Colonic mucosa (tissue), 4 donors: ENCODE measurements at places on chromosomes 12 and 14. TPM values are rescaled to one million over a fixed set of nuclear protein-coding genes. Genes with fewer than 3 reads are reported as not detected.
A peak's percentile ranks its signal among the peaks of the same experiment; 100 is the strongest.

DNA sequence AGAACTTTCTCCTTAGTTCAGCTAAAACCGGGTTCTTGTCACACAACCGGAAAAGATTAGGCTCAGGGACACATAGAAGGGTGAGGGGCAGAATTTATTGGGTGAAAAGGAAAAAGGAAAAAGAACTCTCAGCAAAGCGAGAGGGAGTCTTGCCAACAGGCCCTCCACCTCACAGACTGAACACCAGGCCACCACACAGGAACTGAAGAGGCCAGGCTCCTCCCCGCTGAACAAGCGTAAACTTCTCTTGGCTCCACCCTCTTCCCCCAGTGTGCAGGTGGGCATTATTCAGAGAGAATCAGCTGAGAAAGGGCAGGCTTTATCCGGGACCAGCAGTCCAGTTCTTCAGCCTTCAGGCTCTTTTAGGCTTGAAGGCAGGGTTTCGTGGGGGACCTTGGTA is 125.6 kb upstream of the FGD4 start:
- H3K27ac ChIP-seq: no peak overlapping the region
- H3K4me3 ChIP-seq: no peak overlapping the region
- no peaks in the 10 kb centered on the region for H3K36me3 ChIP-seq
- DNase-seq: peak; percentile 25
- no peaks in the 10 kb centered on the region for H3K27me3 ChIP-seq
- no peaks in the 10 kb centered on the region for H3K4me1 ChIP-seq

- H3K27ac ChIP-seq: no peak overlapping the region
- H3K4me3 ChIP-seq: no peak overlapping the region
- H3K4me1 ChIP-seq: no peaks in the 10 kb centered on the region
- DNase-seq: no peak
- H3K27me3 ChIP-seq: no peaks in the 10 kb centered on the region
- H3K36me3 ChIP-seq: no peaks in the 10 kb centered on the region
Measured at GRCh38 chr12:66742508-66743367, 63.9 kb upstream of the GRIP1 start.

DNA sequence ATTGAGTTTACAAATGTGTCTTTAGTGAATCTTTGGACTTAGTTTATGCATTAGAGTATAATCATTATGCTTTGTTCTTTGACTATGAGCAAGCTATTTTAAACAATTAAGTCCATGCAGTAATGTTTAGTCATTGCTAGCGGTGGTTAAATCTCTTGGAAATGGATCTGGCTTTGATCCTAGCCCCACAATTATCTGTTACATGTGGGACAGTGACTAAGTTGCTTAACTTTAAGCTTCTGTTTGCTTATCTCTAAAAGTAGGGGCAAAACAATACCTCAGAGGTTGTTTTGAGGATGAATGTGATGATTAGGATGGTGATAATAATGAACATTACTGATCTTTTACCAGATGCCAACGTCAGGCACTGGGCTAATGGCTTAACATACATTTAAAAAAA is 124.2 kb downstream of the NPAS3 start:
- H3K27ac ChIP-seq: no peak overlapping the region
- no peak overlapping the region for H3K4me3 ChIP-seq
- no peaks in the 10 kb centered on the region for H3K36me3 ChIP-seq
- DNase-seq: no peak

DNA sequence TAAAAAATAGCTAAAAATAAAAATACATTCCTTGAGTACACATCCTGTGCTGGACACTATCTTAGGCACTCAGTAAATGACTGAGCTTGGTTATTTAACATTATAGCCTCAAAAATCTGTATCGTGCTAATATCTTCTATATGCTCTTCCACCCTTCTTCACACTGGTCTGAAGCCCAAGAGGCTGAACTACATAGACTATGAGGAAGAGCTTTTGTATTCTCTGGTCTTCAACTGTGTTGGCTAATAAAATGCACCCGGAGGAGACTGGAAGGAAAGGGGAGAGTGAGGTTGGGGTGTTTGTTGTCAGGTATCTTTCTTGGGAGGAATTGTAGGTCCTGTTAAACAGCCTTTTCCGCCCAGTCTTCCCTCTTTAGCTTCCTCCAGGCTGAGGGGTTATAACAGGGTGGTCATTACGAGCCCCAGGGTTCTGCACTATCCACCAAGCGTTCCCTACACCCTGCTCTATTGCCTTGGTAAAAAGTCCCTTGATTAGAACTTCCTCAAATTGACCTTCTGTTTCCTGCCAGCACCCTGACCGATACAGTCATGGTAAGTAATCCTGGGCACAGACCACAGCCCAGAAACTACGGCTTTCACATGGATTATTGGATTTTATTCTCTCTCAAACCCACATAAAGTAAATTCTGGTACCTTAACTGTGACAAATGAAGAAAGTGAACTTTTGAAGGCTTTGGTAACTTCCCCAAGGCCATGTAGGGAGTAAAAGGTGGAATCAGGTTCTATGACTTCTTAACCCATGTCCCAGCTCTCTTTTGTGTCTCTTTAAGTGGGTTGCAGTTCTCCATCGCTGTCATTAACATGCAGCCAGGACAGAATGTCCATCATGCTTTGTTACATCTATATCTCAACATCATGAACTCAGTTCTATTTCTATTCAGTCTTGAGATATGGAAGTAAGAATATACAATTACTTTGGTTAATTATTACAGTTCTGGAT is 71.3 kb downstream of the PTHLH start:
- H3K36me3 ChIP-seq: no peaks in the 10 kb centered on the region
- H3K4me3 ChIP-seq: no peak overlapping the region
- no peaks in the 10 kb centered on the region for H3K4me1 ChIP-seq
- H3K27ac ChIP-seq: no peak overlapping the region

- H3K27ac ChIP-seq: no peak overlapping the region
- no peak for DNase-seq
- H3K36me3 ChIP-seq: no peaks in the 10 kb centered on the region
- H3K4me1 ChIP-seq: no peaks in the 10 kb centered on the region
- H3K4me3 ChIP-seq: no peak overlapping the region
- no peaks in the 10 kb centered on the region for H3K27me3 ChIP-seq
Measured at GRCh38 chr12:96240656-96241055, 46.5 kb downstream of the ELK3 start.

DNA sequence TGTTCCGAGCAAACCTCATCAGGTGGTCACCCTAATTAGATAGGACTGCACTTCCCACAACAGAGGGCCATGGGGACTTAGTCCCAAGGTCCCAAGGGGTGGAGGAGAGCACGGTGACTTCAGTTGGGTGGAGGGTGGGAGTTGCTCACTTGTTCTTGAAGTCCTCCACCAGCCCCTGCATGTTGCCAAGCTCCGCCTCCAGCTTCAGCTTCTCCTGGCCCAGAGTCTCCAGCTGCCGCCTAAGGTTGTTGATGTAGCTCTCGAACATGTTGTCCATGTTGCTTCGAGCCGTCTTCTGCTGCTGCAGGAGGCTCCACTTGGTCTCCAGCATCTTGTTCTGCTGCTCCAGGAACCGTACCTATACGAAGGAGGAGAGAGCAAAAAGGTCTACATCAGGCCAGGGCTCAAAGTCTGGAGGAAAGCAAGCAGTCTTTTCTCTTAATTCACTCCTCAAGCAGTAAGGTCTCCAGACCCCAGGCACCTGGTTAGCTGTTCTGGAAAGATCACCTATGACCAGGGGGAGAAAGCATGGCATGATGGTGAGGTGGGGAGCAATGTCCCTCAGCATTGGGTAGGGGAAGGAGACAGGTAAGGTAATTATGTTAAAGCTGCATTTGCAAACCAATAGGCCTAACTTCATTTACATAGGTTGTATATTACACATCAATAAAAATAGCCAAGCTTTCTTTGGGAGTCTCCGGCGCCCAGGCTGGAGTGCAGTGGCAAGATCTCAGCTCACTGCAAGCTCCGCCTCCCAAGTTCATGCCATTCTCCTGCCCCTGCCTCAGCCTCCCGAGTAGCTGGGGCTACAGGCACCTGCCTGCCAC is 2.9 kb downstream of the KRT8 start:
- H3K27me3 ChIP-seq: no peaks in the 10 kb centered on the region
- H3K4me3 ChIP-seq: peak overlapping the region; percentile 58
- DNase-seq: peak; percentile 54
- H3K27ac ChIP-seq: peak overlapping the region; percentile 92

- no peaks in the 10 kb centered on the region for H3K27me3 ChIP-seq
- H3K4me1 ChIP-seq: no peaks in the 10 kb centered on the region
- DNase-seq: no peak
- H3K27ac ChIP-seq: peak overlapping the region; percentile 28
- no peak overlapping the region for H3K4me3 ChIP-seq
- H3K36me3 ChIP-seq: no peaks in the 10 kb centered on the region
Measured at GRCh38 chr14:65228436-65228835, 126.1 kb upstream of the MAX start.

Gene PTPRB
- total RNA-seq: 17.3 TPM

Gene KRT79
- total RNA-seq: not detected

Gene SYT10
- total RNA-seq: 0.32 TPM

Gene TROAP
- total RNA-seq: 51.8 TPM
